ENCODE measurements at places on chromosomes 2 and 18.

GRCh38 chr2:219252900-219253752 lies at the start of gene TUBA4B:
TSS of gene TUBA4B (plus strand) at chr2:219253243. CDS start at chr2:219253408, 165 bp downstream.
- peak; percentile 54 for DNase-seq

DNA sequence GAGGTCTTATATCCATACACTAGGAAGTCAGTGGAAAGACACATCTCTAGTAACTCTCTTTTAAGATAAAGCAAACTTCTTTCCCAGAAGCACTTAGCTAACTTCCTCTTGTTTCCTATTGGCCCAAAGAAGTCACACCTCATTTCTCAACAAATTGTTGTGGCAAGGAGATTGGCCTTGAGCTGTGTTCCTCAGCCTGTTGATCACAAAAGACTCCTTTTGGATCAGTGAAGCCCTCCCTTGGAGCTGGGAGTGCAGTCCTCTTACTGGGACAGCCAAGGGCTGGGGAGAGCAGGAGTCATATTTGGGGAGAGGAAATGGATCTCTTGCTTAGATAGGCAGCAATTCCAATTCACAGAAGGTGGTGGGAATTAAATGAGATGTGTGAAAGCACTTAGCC lies 51.2 kb upstream of the DAPL1 start:
- no peak for DNase-seq

DNA sequence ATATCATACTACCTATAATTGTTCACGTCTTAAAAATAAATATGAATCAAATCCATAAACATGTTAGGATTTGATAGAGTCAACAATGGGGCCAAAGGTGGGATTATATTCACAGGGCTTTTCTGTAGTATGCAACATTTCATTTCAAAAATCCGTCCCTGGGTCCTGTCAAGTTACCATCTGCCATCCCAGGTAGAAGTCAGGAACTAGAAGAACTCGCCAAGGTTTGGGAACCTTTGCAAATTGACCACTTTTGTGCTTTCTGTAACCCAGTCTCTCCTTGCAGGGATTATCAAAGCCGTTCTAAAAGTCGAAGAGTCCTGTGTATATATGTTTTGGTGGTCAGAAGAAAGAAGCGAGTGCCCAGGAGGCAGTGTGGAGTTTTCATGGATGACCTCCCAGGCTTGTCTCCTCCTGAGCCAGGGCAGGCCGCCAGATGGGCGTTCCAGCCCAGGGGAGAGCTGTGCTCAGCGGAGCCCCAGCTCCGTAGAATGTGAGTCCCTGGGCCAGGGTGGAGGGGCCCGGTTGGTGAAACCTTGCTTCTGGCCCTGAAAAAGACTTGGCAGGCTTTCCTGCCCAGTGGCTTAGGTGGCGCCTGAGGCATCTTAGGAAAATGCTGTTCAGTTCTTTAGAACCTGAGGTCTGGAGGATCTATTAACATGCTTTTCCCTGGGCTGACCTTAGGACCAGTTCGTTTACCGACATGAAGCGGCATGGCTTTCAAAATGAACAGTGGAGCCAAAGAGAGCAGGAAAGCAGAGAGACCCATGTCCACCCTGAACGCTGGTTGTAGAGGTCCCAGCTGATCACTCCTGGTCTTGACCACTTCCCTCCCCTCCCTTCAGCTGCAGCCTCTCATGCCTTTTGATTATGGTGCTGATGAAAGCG lies 69.2 kb downstream of the LONRF2 start:
- DNase-seq: peak; percentile 51

DNA sequence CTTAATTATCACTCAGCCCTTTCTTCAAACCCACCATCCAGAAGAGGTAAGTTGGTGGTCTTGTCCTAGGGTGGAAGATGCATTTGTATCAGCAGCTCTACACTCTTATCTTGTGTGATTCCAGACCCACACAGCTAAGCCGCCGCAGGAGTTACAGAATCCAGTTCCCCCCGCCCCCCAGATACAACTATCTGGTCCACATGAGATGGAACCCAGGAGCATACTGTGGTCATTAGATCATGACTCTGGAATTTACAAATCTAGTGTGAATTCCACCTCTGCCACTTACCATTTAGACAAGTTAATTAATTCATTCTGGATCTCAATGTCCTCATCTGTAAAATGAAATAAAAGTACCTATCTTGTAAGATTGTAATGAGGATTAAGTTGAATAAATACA lies 486.4 kb downstream of the BCL11A start:
- DNase-seq: no peak

DNA sequence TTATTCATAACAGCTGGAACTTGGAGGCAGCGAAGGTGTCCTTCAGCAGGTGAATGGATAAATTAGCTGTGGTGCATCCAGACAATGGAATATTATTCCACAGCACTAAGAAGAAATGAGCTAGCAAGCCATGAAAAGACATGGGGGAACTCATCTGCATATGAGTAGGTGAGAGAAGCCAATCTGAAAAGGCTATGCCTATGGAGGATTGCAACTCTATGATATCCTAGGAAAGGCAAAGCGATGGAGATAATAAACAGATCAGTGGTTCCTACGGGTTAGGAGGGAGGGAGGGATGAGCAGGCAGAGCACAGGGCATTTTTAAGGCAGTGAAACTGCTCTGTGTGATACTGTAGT lies 66.2 kb downstream of the ODC1 start:
- no peak for DNase-seq
